ENCODE measurements at places on chromosomes 1 and 21.
A peak's percentile ranks its signal among the peaks of the same experiment; 100 is the strongest.

DNA sequence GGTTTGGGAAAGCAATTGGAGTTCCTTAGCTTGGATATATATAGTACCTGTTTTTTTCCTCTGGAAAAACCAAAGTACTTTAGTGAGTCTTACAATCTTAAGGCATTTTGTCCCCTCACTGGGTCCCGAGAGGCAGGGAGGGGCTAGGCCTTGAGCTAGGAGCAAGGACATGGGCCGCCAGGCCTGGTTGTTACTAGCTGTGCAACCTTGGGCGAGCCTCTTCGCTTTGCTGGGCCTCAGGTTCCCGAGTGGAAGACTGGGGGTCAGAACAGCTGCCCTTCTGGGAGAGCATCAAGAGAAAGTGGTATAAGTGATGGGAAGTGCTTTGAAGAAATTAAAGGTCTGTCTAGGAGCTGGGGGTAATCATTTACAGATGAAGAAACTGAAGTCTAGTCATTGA is 553.2 kb downstream of the KIF26B start:
- no peak for DNase-seq

GRCh38 chr1:226915672-226915995 is 24.5 kb upstream of the COQ8A start:
- DNase-seq = no peak

- DNase-seq = peak; percentile 64
These were observed 31.0 kb upstream of the IL10 start for GRCh38 chr1:206803221-206803730.

DNA sequence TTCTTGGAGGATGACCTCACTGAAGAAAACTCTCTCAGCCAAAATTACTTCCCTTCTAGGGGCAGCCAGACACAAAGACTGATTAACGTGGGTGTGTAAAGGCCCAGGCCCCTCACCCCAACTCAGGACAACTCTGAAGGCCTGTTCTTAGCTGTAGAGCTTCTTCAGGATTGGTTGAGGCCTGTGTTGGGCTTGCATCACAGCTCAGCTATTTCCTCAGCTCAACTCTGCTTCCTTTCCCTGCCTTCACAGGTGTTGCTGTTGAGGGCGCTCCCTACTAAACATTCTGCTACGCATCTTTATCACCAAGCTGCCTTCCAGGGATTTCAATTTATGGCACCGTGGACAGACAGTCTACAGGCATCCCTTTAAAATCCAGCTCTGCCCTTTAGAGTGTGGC is 36.8 kb downstream of the MAB21L3 start:
- no peak for DNase-seq

DNA sequence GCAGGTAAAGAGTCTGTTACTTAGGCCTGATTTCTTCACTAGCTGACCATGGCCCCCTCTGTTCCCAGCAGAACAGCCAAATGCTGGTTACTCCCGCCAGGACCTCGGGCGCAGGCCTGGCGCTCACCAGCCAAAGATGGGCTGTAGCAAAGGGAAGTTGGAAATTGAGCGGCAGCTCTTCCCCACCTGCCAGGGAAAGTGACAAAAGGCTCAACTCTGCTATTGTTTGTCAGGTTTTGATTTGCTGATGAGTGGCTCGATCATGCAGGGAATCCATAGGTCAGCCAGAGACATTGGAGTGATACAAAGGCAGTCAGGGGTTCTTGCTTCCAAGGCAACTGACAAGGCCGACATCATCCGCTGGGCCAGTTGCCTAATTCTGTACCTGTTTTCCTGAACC is 120.1 kb downstream of the ASTN1 start:
- DNase-seq = no peak

- DNase-seq = no peak
These were observed 630.0 kb downstream of the LMO4 start for GRCh38 chr1:87958716-87959115.

GRCh38 chr1:60279798-60280197 is 206.2 kb upstream of the C1orf87 start:
- no peak for DNase-seq

All from stimulated activated CD4-positive, alpha-beta T cell treated with anti-CD3 and anti-CD28 coated beads, TNF-alpha, amount 100 ng/mL, for 48 hours (primary cell).